ENCODE measurements at places on chromosomes 12 and 14.

DNA sequence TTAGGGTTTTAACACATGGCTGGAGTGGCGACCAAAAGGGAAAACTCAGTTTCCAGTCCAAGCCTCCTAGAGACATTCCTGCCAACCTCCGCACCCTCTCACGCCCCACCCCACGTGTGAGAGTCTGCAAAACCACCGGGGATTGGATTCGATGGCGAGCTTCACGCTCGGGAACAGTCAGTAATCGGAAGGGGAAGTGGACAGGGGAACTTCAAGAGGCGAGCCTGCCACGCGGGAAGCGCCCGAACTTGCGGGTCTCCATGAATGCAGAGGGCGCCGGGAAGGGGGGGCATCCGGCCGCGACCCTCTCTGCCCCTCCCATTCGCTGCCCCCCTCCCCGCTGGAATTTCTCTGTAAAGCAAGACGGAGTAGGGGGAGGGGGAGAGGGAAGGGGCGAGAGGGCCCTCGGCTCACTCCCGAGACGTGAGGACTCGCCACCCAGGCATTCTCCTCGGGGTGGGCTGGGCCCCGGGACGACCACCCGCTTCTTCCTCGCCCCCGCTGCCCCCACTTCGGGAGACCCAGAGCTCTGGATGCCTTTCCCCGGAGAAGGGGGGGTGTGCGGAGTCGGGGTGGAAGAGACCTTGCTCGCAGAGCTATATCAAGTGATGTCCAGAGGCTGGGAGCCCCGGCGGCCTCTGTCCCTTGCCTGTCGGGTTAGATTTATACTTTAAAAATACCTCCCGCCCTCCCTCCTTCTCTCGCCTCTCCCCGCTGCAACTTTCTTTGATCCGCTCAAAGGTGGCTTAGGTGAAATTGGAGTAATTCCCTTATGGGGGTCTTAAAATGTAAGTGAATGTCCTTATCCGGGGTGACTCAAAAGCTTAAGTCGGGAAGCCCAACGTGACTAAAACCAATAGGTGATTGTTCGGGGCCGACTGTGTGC, 2.5 kb upstream of the CCND2 start:
- peak; percentile 83 for DNase-seq

- no peak for DNase-seq
These were observed 303.9 kb upstream of the SYT1 start for GRCh38 chr12:78560633-78561032.

- DNase-seq = no peak
These were observed 31.1 kb downstream of the RMST start for GRCh38 chr12:97493731-97494130.

DNA sequence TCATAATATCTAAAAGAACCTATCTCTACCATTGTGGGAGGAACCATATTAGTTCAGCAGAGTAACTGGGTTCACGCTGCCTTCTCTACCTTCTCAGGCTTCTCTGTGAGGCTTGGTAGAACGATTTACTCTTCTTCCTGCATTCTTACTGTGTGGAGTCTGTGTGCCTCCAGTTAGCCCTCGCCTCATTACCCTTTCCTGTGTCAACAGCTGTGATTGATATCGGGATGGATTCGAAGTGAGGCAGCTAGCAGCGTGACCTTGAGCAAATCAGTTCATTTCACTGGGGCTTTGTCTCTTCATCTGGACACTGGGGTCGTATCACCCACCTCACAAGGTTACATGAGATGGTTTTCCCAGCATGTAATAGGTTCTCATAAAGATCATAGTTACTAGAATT, 4.6 kb upstream of the VRK1 start:
- no peak for DNase-seq

- DNase-seq = no peak
These were observed 12.1 kb upstream of the ESPL1 start for GRCh38 chr12:53255996-53256395.
